ENCODE measurements at places on chromosomes 7 and 10.
A peak's percentile ranks its signal among the peaks of the same experiment; 100 is the strongest.

- no peak for DNase-seq
Observed at GRCh38 chr7:45885264-45885882, 2.9 kb upstream of the IGFBP1 start.

DNA sequence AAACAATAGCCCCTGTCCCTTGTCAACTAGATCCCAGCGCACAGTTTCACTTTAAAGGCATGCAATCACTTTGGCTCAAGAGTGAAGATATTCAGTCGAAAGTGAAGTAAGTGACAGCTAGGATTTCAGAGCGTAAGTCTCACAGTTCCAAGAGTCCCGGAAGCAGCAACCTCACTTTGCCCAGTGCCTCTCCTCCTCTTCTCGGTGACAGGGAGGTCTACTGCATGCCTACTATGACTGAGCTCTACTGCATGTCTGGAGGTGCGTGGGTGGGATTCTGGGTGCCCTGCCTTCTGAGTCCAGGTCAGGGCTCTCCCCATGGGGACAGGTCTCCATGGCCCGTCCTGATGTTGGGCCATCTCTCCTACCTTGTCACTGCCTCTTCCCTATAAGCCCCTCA, 17.0 kb downstream of the PRKCQ start:
- DNase-seq, result no peak

- peak; percentile 71 for DNase-seq
Observed at GRCh38 chr10:120456626-120457430, at the start of gene PLPP4. Gene PLPP4 (plus strand): TSS chr10:120457227. CDS start chr10:120457306, 79 bp downstream.

GRCh38 chr7:68733219-68734153, 864.8 kb upstream of the AUTS2 start:
- peak; percentile 37 for DNase-seq

DNA sequence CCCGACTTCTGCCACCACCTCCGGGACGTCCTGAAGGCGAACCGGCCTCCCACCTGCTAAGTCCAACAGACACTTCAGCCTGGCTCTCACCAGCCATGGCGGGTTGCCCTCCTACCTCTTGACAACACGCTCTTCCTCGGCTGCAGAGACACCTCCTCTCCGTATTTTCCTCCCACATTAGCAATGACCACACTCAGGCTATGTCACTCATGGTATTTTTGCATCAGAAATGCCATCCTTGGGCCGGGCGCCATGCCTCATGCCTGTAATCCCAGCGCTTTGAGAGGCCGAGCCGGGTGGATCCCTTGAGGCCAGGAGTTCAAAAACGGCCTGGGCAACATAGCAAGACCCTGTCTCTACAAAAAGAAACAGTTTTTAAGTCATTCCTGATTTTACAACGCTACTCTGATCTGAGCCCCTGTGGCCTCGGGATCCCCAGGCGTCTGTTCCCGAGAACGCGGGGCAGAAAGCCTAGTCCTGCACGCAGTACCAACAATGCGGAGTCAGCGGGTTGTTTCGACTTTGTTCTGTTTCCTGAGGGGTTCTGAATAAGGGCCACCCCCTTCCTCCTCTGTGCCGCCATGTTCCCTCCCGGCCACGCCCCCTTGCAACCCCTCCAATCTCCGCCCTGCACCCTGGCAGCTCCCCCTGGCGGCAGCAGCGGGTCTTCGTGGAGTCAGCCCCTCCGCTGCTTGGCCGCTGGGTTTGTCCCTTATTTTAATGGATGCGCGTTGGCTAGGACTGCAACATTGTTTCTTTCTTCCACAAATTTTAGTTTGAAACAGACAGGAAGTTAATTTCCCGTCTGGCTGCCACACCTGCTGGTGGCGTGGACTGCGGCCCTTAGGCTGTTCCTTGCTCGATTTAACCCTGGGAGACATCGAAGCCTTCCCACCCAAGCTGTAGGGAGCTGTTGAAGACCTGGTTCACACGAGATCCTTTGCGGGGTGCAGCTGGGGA, 9.7 kb upstream of the ZFAND2A start:
- peak; percentile 80 for DNase-seq

GRCh38 chr7:30933124-30933974, 21.7 kb downstream of the AQP1 start:
- DNase-seq, result no peak

DNA sequence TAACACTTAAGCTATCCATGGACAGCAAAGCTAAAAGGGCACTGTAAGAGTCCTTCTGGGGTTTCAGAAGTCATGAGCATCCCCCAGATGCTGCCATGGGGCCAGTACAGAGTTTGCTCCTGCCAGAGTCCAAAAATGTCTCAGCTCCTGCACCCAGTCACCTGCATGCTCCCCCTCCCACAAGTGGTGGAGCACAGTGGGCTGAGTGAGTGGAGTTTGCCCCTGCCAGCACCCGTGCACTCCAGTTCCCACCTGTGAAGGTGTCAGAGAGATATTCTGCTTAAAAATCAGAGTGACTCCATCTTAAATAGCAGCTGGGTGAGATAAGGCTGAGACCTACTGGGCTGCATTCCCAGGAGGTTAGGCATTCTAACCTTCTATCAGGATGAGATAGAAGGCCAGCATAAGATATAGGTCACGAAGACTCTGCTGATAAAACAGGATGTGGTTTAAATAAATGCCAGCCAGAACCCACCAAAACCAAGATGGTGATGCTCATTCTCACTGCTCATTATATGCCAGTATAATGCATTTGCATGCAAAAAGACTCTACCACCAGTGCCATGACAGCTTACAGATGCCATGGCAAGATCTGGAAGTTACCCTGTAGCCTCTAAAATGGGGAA, 140.1 kb upstream of the ZNF92 start:
- no peak for DNase-seq

GRCh38 chr10:50805981-50806622, 66.4 kb downstream of the ASAH2B start:
- peak; percentile 4 for DNase-seq

DNA sequence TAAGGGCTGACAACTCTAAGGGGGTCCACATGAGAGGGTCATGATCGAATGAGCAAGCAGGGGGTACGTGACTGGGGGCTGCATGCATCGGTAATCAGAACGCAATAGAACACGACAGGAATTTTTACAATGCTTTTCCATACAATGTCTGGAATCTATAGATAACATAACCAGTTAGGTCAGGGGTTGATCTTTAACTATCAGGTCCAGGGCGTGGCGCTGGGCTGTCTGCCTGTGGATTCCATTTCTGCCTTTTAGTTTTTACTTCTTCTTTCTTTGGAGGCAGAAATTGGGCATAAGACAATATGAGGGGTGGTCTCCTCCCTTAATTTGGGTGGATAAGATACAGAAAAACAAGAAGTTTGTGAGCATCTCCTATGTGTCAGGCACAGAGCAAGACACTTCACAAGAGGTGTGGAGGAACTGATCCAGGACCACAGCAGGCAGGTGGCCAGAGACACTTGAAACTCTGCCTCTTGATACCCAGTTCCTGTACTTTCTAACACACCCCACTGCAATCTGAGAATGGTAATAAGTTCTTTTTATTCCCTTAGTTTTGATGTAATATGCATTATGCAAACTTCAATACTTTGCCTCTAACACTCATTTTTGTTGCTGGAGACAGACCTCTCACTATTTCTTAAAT, 18.0 kb upstream of the MRLN start:
- DNase-seq, result no peak

- DNase-seq, result no peak
Observed at GRCh38 chr7:129764247-129765084, 152.9 kb downstream of the NRF1 start.

- DNase-seq, result no peak
Observed at GRCh38 chr10:454860-455259, 234.6 kb downstream of the DIP2C start.

DNA sequence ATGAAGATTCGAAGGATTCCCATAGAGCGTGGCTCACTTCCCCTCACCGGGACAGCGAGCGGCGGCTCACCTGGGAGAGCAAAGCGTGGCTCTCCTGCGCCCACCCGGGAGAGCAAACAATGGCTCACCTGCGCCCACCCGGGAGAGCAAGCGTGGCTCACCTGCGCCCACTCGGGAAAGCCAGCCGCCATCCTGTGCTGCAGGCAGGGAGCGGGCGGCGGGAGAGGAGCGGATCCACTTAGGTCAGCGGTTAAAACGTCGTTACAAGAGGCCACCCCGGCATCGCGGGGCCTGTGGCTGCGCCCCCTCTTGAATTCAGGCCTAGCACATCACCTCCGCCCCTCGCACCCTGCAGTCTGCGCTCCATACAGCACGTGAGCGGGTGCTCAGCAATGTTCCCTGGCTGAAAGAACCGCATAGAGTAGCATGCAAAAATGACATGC, 461 bp upstream of the FIGNL1 start:
- DNase-seq, result peak; percentile 28

- DNase-seq, result peak; percentile 54
Observed at GRCh38 chr7:73894733-73895551, 34.0 kb downstream of the TMEM270 start.

DNA sequence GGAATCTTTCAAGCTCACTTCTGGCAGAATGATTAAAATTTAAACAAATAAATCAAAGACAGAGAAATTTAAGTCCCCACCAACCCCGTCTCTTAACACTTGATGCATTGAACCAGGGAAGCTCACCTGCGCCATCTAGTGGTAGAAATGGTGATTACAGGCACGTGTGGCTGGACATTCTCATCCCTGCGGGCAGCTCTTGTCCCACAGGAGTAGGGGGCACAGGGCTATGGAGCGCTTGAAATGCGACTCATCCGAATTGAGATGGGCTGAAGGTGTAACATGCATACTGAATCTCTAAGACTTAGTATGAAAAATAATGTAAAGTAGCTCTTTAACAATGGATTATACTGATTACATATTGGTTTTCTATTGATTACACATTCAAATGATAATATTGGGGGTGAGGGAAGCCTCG, 24.8 kb upstream of the SLIT1 start:
- DNase-seq, result peak; percentile 89

- no peak for DNase-seq
Observed at GRCh38 chr7:149845257-149845980, 7.2 kb downstream of the ZNF862 start.

DNA sequence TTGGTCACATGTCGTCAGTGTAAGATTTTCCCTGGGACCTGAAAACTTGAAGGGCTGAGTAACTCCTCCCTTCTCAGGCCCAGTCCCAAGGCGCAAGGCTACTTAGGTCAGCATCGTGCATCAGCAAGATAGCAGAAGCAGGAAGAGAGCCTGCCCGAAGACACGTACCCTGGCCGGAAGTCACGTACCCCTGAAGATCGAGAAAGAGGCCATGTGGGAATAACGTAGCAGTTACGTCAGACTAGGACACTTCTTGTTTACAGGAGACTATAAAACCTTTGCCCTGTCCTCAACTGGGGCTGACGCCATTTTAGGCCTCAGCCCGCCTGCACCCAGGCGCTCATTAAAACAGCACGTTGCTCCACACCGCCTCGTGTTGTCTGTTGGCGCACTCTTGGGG, 114.3 kb upstream of the GALNT17 start:
- DNase-seq, result no peak

DNA sequence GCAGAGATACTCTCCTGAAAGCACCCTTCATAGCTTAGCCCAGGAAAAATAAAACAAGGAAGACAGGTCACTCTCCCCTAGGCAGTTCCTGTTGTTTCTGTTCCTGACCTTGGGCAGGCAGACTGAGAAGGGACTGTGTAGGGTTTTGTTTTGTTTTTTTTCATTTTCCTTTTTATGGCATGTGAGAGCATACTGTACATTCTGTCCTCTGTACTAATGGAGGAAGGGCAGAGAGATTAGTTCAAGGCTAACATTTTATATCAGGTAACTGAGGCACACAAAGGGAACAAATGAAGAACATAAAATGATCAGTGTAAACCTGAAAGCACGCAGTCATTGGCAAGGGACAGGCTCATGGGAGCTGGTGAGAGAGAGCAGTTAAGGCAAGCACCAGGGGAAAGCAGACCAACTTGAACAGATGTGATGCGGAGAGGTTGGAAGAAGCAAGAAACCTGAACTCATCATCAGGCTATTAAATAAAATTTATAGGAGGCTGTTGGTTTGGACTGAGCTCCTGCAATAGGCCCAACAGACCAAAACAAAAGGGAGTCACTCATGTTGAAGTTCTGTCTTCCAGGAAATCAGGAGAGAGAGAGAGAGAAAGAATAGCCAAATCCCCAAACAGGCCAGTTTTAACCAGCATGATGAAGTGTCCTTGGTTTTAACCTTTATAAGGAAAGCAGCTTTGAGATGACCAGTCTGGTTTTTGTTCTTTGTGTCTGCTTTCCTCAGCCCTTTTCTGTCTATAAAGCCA, 34.1 kb upstream of the PDCD4 start:
- DNase-seq, result no peak

DNA sequence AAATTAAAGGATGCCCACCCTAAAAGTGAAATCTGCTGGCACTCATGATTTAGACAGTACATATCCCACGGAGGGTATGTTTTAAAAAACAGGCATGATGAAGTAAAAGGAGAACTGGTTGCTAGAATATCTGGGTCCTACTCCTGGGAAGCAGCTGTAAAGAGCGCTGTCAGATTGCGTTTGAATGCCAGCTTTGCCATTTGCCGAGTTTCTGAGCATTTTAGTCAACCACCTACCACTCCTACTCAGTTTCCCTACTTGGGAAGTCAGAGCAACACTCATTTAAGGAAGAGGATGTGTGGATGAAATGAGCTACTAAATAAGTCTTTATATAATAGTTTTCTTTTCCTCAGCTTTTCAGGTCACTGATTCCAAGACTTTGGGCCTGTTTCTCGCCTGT, 1.1 kb upstream of the UMAD1 start:
- no peak for DNase-seq

GRCh38 chr10:3502673-3503072, 282.3 kb downstream of the KLF6 start:
- no peak for DNase-seq

- no peak for DNase-seq
Observed at GRCh38 chr10:93897070-93897780, 3.4 kb downstream of the SLC35G1 start.

GRCh38 chr7:117071551-117071950, 118.2 kb downstream of the ST7 start:
- no peak for DNase-seq

GRCh38 chr7:148620749-148621359, 30.3 kb downstream of the C7orf33 start:
- no peak for DNase-seq

DNA sequence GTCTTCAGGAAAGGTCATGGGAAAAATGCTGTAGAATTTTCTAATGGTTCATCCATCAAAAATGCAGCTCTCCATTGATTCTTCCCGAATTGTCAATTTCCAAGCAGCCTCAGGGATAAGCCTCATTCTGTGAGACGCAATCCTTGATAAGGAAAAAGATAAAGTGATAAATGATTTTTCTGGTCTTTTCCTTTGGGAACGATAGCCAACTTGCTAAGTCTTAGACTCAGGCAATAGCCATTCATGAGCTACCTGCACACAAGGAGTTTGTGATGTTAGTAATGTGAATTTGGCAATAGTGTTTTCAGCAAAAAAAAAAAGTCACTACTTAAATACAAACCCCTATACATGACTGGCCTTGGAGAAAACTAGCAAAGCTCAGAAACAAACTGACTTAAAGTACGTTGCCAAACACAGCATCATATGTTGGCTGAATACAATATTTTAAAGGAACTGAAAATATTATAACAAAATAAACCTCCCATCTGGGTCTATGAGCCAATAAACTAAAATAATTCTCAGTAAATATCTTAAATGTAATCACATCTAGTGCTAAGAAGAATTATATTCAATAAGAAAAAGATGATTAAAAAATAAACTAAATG, 75.5 kb downstream of the KLF6 start:
- DNase-seq, result peak; percentile 20
